Urinary bladder (tissue), 4 donors: ENCODE measurements at places on chromosomes 13 and 19. TPM values are rescaled to one million over a fixed set of nuclear protein-coding genes. Genes with fewer than 3 reads are reported as not detected.

Gene KLHL1
- 0.26 TPM for total RNA-seq

DNA sequence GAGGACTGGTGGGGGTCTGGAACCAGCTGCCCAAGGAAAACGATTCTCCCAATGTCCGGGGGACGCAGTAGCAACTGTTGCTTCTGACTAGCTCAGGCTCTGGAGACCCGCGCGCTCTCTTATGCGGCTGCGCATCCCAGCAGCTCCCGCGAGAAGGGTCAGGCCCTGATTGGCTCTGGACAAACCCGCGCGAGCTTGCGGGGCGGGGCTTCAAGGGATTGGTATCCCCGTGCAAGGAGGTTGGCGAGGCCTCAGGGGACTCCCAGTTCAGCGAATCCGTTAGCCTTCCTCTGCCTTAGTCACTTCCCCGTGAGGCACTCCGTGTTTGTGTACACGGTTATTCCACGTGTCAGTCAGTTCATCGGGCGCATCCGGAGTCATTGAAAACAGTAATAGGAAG lies 20.2 kb downstream of the SIGLECL1 start:
- DNase-seq: no peak

- DNase-seq: no peak
Observed at GRCh38 chr13:92896842-92897241, 329.8 kb upstream of the GPC6 start.

GRCh38 chr19:8611391-8611876 lies 919 bp upstream of the ADAMTS10 start:
- DNase-seq: no peak

Gene UGGT2
- 186 TPM for total RNA-seq

DNA sequence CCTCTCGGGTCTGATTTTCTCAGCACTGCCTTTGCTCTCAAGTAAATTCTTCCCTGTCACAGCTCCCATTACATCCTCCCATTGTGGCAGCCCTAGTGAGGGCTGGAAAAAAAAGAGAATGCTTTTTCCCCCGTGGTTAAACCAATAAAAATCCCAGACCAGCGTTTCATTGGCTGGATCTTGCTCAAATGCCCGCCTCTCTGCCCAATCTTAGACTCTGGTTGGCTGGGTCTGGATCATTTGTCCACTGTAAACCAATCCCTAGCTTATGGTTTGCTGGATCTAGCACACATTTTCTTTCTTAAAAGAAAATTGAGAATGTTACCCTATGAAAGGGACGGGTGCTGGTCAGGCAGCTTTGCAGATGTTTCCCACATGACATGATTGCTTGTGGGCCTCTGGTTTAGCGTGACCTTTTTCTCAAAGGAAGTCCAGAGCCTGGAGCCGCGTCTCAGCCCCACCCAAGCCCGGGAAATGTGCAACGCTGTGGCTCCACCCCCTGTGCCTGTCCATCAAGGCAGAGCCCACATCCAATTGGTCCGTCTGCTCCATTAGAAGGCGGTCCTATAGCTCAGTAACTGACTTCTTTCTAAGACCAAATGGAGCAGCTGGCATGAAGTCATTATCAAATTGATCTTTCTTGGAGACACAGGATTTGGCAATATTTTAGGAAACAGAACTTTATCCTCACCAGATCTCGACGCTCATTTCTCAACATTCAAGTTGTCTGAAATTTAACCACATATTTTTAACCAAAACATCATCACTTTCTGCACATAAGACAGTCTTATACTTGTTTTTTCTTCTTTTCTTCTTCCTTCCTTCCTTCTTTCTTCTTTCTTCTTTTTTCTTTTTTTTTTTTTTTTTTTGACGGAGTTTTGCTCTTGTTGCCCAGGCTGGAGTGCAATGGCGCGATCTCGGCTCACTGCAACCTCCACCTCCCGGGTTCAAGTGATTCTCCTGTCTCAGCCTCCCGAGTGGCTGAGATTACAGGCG lies 2.6 kb upstream of the MCEMP1 start:
- no peak for DNase-seq

GRCh38 chr13:41919741-41920487 lies 41.0 kb downstream of the VWA8 start:
- DNase-seq: no peak

Gene LSM4
- total RNA-seq: 56.5 TPM

GRCh38 chr13:94033098-94033497 lies 446.4 kb downstream of the DCT start:
- no peak for DNase-seq

GRCh38 chr19:30862876-30863275 lies 486.4 kb downstream of the TSHZ3 start:
- no peak for DNase-seq

- DNase-seq: peak; percentile 63
Observed at GRCh38 chr19:40279120-40279551, 6.0 kb downstream of the AKT2 start.

DNA sequence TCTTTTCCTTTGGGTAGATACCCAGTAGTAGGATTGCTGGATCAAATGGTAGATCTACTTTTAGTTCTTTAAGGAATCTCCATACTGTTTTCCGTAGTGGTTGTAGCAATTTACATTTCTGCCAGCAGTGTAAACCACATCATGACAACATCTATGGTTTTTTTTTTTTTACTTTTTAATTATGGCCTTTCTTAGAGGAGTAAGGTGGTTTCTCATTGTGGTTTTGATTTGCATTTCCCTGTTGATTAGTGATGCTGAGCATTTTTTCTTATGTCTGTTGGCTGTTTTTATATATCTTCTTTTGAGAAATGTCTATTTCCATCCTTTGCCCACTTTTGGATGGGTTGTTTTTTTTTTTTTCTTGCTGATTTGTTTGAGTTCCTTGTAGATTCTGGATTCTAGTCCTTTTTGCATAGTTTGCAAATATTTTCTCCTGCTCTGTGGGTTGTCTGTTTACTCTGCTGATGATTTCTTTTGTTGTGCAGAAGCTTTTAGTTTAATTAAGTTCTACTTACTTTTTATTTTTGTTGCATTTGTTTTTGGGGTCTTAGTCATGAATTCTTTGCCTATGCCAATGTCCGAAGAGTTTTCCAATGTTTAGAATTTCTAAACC lies 38.8 kb downstream of the TDRD3 start:
- DNase-seq: no peak

GRCh38 chr13:79246578-79246949 lies 159.5 kb downstream of the RBM26 start:
- no peak for DNase-seq

Gene ICAM5
- 0.53 TPM for total RNA-seq

Gene RXFP2
- not detected for total RNA-seq

DNA sequence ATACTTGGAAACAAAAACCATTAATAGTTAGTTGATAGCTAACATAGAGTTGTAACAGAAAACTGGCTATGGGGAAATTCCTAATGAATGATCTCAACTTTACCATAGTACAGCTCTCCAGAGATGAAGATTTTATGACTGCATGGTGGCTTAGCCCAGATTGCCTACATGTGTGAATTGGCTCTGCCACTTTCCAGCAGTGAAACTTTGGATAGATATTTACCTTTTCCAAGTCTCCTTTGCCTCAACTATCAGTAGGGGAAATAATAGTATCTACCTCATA lies 161.1 kb downstream of the LACC1 start:
- DNase-seq: no peak

DNA sequence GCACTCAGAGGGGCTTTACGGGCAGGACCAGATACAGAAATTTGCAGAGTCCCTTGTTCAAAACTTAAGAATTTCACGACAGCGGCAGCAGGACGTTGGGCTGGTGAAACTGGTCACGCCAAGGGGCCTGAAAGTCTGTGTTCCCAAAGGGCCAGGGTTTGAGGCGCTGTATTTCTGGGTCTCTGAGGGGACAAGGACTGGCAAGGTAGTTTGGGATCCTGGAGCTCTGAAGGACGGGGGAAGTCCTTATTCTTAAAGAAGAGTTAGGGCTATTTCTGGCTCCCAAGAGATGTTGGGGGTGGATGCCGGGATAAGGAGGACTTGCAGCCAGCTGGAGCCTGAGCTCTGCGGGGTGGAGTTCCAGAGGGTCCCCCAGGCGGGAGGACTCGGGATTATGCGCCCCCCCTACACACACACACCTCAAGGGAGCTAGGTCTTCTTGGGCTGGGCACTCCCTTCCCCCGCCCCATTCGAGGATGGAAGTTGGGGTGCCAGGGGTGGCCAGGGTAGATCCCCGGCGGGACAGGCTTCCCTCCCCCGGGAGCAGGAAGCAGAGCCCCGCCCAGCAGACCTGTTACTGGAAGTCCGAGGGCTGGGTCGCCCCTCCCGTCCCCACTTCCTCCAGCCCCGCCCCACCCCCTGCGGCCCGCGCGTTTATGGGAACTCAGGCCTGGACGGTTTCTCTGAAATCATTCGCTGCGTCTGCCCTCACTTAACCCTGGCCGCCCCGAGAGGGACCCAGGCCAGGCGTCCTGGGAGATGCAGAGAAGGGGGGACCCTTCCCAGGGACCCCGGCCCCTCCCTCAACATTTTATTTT lies 5.6 kb downstream of the BCL3 start:
- no peak for DNase-seq

DNA sequence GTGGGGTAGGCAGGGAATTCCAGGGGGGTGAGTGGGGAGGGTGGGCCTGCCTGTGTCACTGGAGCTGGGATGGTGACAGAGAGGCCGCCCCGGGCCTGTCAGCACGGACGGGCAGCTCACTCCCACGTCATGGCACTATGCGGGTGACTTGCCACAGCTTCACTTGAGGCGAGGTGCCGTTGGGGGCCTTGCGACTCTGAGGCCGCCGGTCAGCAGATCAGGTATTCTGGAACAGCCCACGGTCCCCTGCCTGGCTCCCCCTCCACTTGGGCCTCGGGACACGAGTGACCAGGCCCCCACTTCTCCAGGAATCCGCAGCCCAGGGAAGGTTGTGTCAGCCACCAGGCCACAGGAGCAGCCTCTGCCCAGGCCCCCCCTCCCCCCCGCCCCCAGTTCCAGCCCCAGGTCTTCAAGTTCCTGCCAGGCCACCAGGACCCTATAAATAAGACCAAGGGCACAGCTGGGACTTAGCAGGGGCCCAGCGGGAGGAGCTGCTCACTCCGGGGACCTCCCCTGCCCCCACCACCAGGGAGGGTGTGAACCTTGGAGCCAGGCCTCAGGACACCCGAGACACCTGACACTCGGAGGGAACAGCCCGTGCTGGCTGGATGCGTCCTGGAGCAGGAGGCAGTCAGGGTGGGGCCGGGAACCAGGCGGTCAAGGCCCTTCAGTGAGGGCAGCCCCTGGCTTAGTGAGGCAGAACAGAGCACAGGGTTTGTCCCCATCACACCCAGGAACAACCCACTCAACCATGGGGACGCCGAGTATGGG lies 2.7 kb upstream of the MIDN start:
- DNase-seq: no peak

DNA sequence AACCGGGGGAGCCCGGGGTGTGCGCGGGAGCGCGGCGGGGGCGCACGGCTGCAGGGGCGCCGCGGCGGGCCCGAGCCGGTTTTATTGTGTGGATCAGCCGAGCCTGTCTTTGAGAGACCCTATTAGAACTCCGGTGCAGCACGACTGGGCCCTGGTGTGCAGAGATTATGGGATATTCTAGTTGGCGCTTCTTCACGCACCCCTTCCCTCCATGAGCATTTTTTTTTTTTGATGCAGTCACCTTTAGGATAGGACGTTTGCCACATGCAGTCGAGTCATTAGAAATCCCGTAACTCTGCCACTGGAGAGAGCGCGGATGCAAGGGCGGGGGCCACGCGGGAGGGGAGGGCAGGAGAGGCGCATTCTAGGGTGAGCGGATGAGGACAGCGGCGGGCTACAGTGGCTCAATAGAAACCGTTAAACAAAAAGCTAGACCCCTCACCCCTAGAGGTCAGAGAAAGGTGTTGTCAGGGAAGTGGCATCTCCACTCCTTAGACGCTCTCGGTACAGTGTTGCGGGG lies 3.7 kb downstream of the FGF9 start:
- DNase-seq: no peak

Gene ZNF420
- 27.3 TPM for total RNA-seq

DNA sequence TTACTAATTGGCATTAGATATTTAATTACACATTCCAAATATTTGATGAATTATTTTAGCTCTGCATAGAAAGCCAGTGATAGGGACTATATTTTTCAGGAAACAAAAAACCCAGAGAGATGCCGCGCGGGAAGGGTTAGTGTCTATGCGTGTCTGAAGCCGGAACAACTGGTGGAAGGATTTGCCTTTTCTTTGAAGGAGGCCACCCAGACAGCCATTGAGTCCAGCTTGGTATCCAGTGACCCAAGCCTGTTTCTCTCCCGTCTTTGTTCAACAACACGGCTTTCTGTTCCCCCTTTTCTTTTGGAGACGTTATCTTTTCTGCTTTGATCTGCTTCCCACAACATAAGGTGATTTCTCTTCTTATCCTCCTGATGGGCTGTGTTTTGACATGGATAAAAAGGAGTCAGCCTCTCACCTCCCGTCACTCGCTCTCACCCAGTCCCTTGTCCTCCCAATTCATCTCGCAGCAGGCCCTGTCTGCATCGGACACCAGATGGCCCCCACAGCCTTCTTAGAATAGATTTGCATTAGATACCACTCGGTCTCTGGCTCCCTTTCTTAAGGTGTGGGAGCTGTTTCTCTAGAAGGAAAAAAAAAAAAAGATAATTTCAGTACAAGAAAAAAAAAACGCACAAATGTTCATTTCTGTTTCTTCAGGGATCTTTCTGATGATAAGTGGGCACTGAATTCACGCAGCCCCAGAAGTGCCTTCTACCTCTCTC lies 361.8 kb downstream of the ZNF536 start:
- no peak for DNase-seq

- DNase-seq: no peak
Observed at GRCh38 chr13:99051768-99052455, 74.0 kb upstream of the DOCK9 start.

Gene RNF225
- total RNA-seq: not detected

Gene FGF9
- 13.8 TPM for total RNA-seq

DNA sequence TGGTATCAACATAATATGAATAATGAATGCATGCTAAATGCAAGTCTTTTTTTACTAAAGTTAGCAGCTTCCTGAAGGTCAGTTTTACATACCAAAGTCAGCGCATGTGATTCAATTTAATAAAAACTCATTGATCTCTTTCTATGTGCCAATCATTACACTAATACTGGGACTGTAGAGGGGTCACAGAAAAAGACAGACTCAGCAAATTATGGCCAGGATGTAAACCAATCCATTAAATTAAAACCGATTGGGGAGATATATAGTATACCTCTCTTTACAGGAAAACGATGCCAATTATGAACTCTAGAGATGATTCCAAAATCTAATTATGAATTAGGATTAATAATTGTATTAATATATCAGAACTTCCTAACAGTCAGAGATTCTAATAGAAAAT lies 624.4 kb upstream of the PCDH20 start:
- no peak for DNase-seq

DNA sequence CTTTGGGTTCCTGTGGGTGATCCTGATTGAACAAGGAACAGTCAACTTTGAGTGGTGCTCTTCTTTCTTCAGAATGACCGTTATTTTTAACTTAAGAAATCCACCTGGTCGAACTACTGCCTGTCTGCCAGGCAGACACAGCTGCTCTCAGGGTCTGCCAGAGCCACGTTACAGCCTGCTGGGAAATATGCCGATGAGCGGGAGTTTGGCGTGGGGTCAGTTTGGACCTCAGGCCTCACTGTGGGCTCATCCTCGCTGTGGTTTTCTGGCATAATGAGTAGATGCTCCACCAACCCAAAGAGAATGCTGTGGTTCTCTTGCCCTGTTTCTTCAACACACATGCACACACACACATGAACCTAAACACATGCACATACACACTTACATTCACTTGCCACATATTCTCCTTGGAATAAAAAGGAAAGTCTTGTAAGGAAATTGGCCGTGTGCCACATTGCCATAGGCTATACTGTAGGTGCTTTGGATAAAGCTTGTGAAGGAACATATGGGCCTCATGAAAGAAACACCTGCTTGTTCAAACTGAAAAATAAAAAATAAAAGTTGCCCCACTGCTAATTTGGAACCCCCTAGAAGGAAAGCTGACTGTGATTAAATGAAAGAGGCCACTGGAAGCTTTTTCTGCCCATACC lies 598.7 kb upstream of the KLF12 start:
- DNase-seq: no peak
